ENCODE measurements at places on chromosomes 1 and 21. TPM values are rescaled to one million over a fixed set of nuclear protein-coding genes. Genes with fewer than 3 reads are reported as not detected.

TPTE gene
- total RNA-seq = not detected

MYBPH gene
- total RNA-seq = 2.1 TPM

CFAP107 gene
- total RNA-seq = not detected

PDE9A gene
- total RNA-seq = 3.4 TPM

MYOG gene
- total RNA-seq = 11.0 TPM

KRTAP21-2 gene
- total RNA-seq = 1.3 TPM

C8B gene
- not detected for total RNA-seq

NID1 gene
- total RNA-seq = 85.2 TPM

ANKRD35 gene
- 12.9 TPM for total RNA-seq

ZMYND12 gene
- total RNA-seq = 0.30 TPM

ESRRG gene
- 2.3 TPM for total RNA-seq

LINGO4 gene
- 0.10 TPM for total RNA-seq

TNNI3K gene
- total RNA-seq = 3.1 TPM

OR2L5 gene
- total RNA-seq = not detected

CFAP74 gene
- total RNA-seq = 0.49 TPM

CHAF1B gene
- 1.6 TPM for total RNA-seq

SOX13 gene
- 8.6 TPM for total RNA-seq

SMG7 gene
- total RNA-seq = 22.4 TPM

NBPF1 gene
- 83.8 TPM for total RNA-seq

TMEM269 gene
- 0.10 TPM for total RNA-seq

MTF1 gene
- total RNA-seq = 4.7 TPM

FAM177B gene
- total RNA-seq = 0.20 TPM

GSTM4 gene
- total RNA-seq = 10.2 TPM

SPRR2F gene
- total RNA-seq = not detected

FOXO6 gene
- total RNA-seq = 4.1 TPM

NKAIN1 gene
- total RNA-seq = 0.39 TPM

MRPS15 gene
- total RNA-seq = 33.2 TPM

SYDE2 gene
- total RNA-seq = 22.0 TPM

KCNE2 gene
- 0.69 TPM for total RNA-seq

ARHGEF10L gene
- total RNA-seq = 24.7 TPM

NTNG1 gene
- 9.1 TPM for total RNA-seq

CDC73 gene
- total RNA-seq = 33.7 TPM

PAQR7 gene
- 8.4 TPM for total RNA-seq

PPP2R5A gene
- 38.3 TPM for total RNA-seq

PLA2G2C gene
- not detected for total RNA-seq

RUNX1 gene
- total RNA-seq = 22.1 TPM

AZIN2 gene
- 10.4 TPM for total RNA-seq

LRRC7 gene
- 8.8 TPM for total RNA-seq

SLC6A9 gene
- 3.6 TPM for total RNA-seq

EPHA10 gene
- total RNA-seq = 0.49 TPM

C1orf141 gene
- total RNA-seq = not detected

KRTAP21-1 gene
- total RNA-seq = not detected

C4BPB gene
- total RNA-seq = 0.30 TPM

MAP1LC3C gene
- total RNA-seq = 1.1 TPM

DNAJB4 gene
- 55.7 TPM for total RNA-seq

PGLYRP3 gene
- total RNA-seq = 4.4 TPM

NSL1 gene
- 29.6 TPM for total RNA-seq

NUAK2 gene
- 2.0 TPM for total RNA-seq

SHE gene
- 5.4 TPM for total RNA-seq

RWDD3 gene
- 17.1 TPM for total RNA-seq

AVPR1B gene
- not detected for total RNA-seq

TCHH gene
- 315 TPM for total RNA-seq
